Foreskin keratinocyte (primary cell): ENCODE measurements at places on chromosomes 12 and 14. TPM values are rescaled to one million over a fixed set of nuclear protein-coding genes. Genes with fewer than 3 reads are reported as not detected.

GRCh38 chr12:57233357-57234232, 4.1 kb downstream of the SHMT2 start:
- no peak for DNase-seq

DNA sequence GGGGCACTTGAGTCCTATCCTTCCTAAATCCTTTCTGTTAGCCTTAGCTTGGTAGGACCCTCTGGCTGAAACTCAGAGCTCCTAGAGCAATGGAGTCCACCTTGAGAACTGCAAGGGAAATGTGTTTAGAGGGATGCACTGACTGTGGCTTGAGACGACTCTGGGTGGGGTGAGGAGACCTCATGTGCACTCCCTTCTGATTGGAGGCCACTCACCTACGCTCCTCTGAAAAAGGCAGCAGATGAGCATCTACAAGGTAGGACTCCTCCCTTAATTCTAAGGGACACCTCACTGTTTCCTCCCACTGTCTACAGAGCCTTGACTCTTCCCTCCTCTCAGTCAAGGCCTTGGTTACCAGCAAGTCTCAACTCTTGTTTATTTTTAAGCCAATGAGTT, 1.0 kb downstream of the MAP3K12 start:
- no peak for DNase-seq

DNA sequence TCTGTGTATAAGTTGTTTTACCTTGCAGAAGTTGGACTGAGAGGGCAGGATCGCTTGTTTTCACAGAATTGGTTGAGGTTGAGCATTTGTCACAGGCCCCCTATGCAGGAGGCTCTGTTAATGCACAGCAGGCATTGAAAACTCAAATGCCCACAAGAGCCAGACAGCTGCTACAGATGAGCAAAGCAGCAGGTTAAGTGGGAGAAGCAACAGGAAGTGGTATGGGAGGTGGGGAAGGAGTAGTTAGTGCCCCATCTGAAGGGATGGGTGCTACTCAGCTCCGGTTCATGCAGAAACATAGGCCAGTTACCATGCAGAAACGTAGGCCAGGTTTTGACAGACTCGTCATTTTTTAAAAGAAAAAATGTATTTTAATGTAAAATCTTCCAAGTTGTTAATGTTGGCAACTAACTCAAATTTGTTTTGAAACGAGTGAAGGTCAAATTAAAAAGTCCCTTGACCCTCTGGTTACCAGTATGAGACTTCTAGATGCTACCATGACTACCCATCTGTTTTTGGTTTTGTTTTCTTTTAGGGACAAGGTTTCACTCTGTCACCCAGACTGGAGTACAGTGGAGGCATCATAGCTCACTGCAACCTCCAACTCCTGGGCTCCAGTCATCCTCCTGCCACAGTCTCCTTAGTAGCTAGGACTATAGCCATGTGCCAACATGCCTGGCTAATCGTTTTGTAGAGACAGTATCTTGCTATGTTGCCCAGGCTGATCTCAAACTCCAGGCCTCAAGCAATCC, 84.7 kb upstream of the FRMD6 start:
- no peak for DNase-seq

GRCh38 chr12:99146185-99146584, 501.1 kb downstream of the APAF1 start:
- no peak for DNase-seq

- DNase-seq: peak; percentile 48
These were observed 24.4 kb upstream of the CRACR2A start for GRCh38 chr12:3777206-3777809.

GRCh38 chr12:72133497-72134055, 138.6 kb upstream of the TRHDE start:
- DNase-seq: no peak

GRCh38 chr12:62860501-62861411, 74.2 kb downstream of the PPM1H start:
- no peak for DNase-seq

DNA sequence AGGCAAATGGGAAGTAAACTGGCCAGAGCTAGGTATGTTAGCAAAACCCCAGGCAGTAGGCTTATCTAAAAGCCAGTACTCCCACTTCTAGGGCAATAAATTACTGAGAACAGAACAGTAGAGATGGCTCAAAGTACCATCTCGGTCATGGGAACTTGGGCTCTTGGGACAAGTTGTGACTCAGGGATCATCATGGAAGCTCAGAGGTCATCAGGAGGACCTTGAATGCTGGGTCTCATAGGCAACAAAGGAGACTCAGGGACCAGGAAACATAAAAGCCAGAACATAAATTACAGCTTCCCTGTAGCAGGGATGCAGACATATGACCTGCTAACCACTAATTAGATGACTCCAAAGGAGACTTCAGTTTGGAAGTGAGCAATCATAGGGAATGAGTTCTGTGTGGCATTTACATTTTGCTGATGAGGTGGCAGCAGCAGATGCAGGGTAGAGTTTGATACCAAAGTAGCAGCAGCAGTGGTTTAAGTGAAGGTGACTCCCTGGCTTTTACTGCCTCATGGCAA, 97.6 kb upstream of the SCAF11 start:
- no peak for DNase-seq

DNA sequence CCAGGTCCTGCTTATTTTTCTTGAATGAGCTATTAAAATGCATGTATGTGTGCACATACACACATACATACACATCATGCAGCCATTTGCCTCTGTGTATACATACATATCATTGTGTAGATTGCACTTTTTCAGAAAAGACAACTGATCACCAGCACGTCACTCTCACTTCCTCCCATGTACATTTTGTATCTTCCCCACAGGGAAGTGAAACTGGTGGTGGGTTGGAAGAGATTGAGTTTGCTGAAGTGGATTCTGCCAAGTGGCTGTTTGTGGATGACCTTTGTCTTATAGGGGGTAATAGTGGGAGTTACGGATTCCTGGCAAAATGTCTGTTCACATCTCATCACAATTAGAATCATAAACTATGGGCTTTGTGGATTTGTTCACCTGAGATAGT, 448.6 kb downstream of the RAD51B start:
- no peak for DNase-seq

GRCh38 chr14:99518441-99519346, 37.5 kb downstream of the CCNK start:
- no peak for DNase-seq

GRCh38 chr12:110067531-110067930, 19.2 kb upstream of the C12orf76 start:
- no peak for DNase-seq

- DNase-seq: no peak
These were observed 15.2 kb upstream of the CLIP1 start for GRCh38 chr12:122437656-122438121.

DNA sequence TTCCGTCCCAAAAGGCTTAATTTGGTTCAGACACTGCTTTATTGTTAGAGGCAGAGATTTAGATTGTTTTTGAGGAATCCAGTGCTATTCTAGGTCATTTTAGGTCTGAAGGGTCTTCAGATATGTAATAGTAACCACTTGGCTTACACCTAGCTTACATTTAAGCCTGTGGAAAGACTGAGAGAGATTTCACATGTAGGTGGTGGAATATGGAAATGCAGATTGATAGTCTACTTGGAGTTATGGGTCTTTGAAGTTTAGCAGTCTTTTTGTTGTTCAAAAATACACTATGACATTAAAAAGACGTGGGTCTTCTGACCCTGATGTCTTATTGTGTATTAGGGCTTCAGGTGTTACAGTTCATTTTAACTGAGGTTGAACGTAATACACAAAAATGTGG, 51.4 kb upstream of the CCT2 start:
- DNase-seq: no peak

- DNase-seq: peak; percentile 16
These were observed 3.6 kb downstream of the DIP2B start for GRCh38 chr12:50508414-50508813.

GRCh38 chr14:71130491-71131179, 223.4 kb downstream of the PCNX1 start:
- DNase-seq: peak; percentile 17

DNA sequence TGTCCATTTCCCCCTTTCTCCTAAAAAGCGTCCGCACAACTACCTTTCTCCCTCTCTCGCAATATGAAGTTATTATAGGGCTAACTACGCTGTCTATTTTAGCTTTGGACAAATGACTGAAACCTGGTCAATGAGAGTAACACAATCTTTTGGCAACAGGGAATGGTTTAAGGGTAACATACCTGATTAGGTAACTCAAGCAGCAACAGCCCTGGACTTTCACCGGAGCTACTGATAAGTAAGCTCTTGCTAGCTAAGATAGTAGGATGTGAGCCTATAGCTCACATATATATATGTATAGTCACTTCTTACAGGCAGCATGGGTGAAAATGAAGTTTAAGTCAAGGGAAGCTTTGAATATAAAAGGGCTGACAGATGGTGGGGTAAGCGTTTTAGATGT, 313.0 kb downstream of the CEP128 start:
- DNase-seq: no peak

- no peak for DNase-seq
These were observed 6.7 kb downstream of the POLR3B start for GRCh38 chr12:106364261-106364660.

DNA sequence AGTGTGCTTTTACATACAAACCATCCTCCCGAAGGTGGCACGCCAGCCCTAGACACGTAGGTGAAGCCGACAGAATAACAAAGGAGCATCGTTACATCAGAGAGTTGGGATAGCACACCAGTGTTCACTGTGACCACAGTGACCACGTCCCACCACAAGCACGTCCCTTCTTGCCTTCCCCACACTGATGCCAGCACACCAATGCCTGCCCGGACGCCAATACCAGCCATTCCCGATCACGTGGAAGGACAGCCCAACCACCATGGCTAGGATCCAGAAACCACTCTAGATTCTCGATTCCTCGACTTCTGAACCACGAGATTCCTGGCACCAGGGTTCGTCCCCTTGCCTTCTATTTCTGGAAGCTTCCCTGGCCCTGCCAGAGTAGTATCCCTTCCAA, 48.0 kb upstream of the GPR68 start:
- no peak for DNase-seq

DNA sequence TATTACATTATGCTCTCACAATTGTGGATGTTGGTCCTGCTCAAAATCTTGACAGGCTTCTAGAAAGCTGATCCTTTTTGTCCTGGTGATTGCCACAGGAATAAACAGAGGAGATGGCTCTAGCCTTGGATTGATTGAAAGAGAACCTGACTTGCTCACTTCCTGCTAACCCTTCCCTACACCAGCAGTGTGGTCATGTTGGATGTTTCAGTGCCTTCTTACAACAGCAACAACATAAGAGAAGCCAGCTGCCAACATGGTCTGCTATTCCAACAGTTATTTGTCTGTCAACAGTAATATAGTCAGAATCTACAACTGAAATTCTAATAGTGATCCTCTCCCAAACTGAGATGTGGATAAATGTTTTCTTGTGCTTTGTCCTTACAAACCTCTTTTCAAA, 311.6 kb upstream of the DIO2 start:
- DNase-seq: no peak

DNA sequence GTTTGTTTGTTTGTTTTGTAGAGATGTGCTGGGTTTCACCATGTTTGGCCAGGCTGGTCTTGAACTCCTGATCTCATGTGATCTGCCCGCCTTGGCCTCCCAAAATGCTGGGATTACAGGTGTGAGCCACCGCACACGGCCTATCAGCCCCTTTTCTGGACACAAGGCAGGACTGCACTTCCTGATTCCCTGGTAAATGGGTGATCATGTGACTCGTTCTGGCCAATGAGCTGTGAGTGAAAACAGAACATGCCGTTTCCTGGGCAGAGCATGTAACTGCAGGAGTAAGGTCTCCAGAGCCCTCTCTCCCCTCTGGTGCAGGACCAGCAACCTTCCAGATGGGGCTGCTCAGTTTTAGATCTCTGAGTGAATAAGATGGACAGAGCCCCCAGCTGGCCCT, 92.7 kb downstream of the ITPK1 start:
- DNase-seq: no peak

DNA sequence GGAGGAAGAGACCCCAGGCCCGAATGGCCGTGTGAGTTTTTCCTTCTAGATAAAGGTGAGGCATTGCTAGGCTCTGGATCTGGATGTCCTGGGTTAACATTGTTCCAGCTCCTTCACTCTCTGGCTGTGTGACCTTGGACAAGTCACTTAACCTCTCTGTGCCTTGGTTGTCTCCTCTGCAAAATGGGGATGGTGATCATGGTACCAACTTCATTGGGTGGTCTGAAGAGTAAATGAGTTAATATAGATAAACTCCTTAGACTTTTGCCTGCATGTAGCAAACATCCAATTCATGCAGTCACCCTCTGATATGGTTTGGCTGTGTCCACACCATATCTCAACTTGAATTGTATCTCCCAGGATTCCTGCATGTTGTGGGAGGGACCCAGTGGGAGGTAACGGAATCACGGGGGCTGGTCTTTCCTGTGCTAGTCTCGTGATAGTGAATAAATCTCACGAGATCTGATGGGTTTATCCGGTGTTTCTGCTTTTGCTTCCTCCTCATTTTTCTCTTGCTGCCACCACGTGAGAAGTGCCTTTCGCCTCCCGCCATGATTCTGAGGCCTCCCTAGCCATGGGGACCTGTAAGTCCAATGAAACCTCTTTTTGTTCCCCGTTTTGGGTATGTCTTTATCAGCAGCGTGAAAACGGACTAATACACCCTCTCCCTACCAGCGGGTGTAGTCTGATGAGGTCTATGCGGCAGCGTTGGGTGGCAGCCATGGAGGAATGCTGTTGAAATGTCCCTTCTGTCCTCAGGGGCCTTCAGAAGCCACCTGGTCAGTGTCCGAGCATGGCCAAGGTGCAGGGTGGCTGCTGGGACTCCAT, 256.1 kb downstream of the GLT1D1 start:
- DNase-seq: no peak

DNA sequence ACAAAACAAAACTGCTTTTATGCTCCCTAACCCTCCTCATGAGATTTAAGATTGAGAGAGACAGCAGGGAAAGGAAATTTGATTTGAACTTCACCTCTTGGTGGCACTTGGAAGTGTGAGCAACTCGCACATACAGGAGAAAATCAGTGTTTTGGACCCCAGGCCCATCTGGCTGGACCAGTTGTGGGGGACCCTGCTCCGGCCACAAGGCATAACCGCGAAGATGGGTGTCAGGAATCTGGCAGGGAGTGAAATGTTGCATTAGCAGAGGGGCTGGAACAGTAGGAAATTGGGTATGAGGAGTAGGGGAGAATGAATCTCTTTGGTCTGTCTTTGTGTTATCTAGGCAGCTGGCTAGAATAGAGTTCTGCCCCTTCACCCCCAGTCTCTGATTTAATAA, 1.2 kb downstream of the CIROP start:
- no peak for DNase-seq

GRCh38 chr12:107670999-107671643, 14.5 kb upstream of the PWP1 start:
- DNase-seq: no peak

Gene TMEM253
- 0.34 and 0.42 TPM in 2 replicates for total RNA-seq

Gene NRIP2
- not detected in 2 replicates for total RNA-seq

Gene SVOP
- total RNA-seq: not detected in 2 replicates

Gene LAG3
- 0.07 and 0.24 TPM in 2 replicates for total RNA-seq

Gene POTEM
- not detected in 2 replicates for total RNA-seq

Gene ITGA7
- 0.42 and 0.44 TPM in 2 replicates for total RNA-seq

Gene CSRP2
- 21.6 and 38.5 TPM in 2 replicates for total RNA-seq

Gene RAD51AP1
- 23.2 and 26.5 TPM in 2 replicates for total RNA-seq

Gene ART4
- total RNA-seq: not detected in 2 replicates

Gene CRADD
- 9.0 and 11.5 TPM in 2 replicates for total RNA-seq

Gene KCNA5
- total RNA-seq: not detected in 2 replicates

Gene FBLN5
- total RNA-seq: 0.28 and 0.75 TPM in 2 replicates

Gene RERGL
- not detected in 2 replicates for total RNA-seq

Gene DTX3
- 8.8 and 10.4 TPM in 2 replicates for total RNA-seq

Gene SERPINA3
- not detected in 2 replicates for total RNA-seq

Gene STON2
- total RNA-seq: 119 and 228 TPM in 2 replicates

Gene EMP1
- total RNA-seq: 174 and 217 TPM in 2 replicates
